NCI-H510A (cell line): ENCODE measurements at places on chromosomes 16 and 17.

DNA sequence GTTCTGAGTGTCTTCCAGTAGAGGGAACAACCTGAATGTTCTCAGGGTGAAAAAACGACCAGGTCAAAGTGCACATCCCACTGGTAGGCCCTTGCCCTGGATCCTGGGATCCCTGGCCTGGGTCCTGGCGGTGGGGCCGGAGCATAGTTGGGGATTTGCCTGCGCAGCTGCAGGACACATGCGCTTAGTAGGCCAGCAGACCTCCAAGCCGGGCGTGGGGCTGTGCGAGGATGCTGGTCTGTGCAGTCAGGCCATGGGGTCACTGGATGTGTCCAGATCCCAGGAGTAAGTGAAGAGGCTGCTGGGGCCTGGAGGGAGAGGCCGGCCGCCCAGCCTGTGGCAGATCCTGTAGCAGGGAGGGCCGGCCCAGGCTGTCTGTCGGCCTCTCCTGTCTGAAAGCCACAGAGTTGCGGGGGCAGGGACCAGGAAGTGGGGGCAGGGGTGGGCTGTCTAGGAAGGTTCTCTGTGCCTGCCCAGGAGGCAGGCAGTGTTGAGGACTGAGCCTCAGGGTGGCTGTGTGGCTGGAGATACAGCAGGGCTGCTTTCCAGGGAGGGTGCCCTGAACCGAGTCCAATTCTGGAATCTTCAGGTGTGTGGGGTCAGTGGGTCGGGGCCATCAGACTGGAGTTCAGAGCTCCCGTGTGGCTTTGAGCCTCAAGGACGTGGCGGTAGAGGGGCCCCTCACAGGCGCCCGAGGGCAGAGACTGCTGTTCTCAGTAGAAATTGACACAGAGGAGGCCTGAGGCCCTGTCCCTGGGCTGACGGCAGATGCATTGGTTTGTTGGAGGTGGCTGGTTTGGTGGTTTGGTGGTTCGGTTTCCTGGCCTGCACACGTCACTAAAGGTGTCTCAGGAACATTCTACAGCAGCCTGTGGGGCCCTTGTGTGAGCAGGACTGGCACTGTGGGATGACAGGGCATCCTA is 17.2 kb upstream of the NUDT16L1 start:
- no peak for DNase-seq

- DNase-seq: no peak
Observed at GRCh38 chr16:75590920-75591843, 25.0 kb downstream of the GABARAPL2 start.

DNA sequence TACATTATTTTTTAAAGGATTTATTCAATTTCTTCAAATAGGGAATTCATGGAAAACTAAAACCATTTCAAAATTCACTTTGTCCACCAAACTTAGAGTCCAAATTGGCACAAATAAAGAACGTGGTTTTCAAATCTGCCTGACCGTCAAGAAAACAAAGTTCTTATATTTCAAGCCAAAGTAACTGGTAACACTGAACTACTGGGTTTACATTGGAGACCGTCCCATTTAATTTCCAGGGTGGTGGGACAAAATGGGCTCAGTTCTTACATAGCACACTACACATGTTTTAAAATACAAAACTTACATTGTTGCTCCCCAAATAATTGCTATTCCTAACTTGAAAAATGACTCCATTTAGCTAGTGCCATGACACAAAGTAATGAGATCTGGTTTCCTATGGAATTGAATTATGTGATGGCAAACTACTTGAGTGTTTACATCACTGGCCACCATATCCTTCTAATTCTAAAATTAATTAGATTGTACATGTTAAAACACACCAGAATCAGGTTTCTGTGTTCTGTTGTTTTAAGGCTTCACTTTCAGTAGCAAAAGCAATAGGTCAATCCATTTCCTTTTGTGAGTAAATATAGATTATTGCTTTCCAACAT is 6.5 kb downstream of the PSME3IP1 start:
- no peak for DNase-seq

DNA sequence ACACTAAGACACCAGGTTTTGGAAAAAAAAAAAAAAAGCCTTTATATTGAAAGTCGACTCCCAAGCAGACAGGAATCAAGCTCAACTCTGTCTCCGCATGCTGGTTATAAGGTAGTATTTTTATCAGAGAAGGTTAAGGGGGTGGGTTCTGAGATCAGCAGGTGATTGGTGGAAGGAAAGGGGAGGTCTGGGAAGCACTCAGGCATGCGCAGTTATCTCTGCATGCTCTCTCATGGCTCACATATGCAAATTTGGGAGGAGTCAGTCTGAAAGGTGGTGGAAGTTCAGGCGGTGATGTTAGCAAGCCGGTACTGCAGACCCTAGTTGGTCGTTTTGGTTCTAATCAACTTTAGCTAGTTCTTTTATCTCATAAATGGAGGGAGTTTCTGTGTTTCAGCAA is 357.6 kb upstream of the C16orf82 start:
- DNase-seq: no peak

DNA sequence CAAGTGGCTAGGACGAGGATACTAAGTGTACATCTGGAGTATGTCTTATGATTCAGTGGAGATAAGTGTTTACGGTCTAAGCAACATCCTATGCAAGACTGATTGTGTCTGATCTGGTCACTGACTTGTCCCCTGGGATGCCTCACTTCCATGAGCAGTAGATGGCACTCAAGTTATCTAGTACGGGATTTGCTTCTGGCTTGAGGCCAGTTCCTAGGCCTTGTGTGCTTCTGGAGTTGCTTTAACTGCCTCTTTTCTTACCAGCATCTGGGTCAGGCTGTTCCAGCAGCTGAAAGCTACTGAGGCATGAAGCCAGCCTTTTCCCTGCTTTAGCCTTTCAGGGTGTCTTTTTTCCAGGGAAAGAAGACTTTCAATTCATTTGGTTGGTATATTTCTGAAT is 23.0 kb downstream of the SUPT6H start:
- no peak for DNase-seq

GRCh38 chr17:38861399-38861843 is 7.9 kb upstream of the RPL23 start:
- DNase-seq: no peak
